Epithelial cell of alveolus of lung (primary cell): ENCODE measurements at places on chromosomes 13 and 19. TPM values are rescaled to one million over a fixed set of nuclear protein-coding genes. Genes with fewer than 3 reads are reported as not detected.

SBK3 gene
- 0.13 and 0.40 TPM in 2 replicates for total RNA-seq

URAD gene
- not detected in 2 replicates for total RNA-seq

KL gene
- total RNA-seq, result 0.32 TPM in 1 of 2 replicates, not detected in the other

IZUMO2 gene
- 0.65 TPM in 1 of 2 replicates, not detected in the other for total RNA-seq

ZNF547 gene
- 0.78 and 3.0 TPM in 2 replicates for total RNA-seq

PPP1R15A gene
- total RNA-seq, result 34.5 and 39.9 TPM in 2 replicates

PROZ gene
- total RNA-seq, result not detected in 2 replicates

ZNF865 gene
- total RNA-seq, result 3.7 and 6.8 TPM in 2 replicates

GPC6 gene
- 40.5 and 45.2 TPM in 2 replicates for total RNA-seq

PSG7 gene
- total RNA-seq, result not detected in 2 replicates

CDC42EP5 gene
- 56.0 and 60.0 TPM in 2 replicates for total RNA-seq

GGACT gene
- total RNA-seq, result 5.2 and 8.3 TPM in 2 replicates

FPR1 gene
- total RNA-seq, result not detected in 2 replicates

NCAN gene
- total RNA-seq, result 0.08 TPM in 1 of 2 replicates, not detected in the other

SLITRK6 gene
- 4.0 and 181 TPM in 2 replicates for total RNA-seq

KIR2DL1 gene
- not detected in 2 replicates for total RNA-seq

B3GNT8 gene
- total RNA-seq, result 1.8 and 8.7 TPM in 2 replicates

GPR12 gene
- not detected in 2 replicates for total RNA-seq

CATSPERD gene
- total RNA-seq, result not detected in 2 replicates

OR10H4 gene
- not detected in 2 replicates for total RNA-seq

FAAP24 gene
- 0.64 and 3.0 TPM in 2 replicates for total RNA-seq

ADAMTS10 gene
- 6.6 and 18.8 TPM in 2 replicates for total RNA-seq

BST2 gene
- total RNA-seq, result 2.8 and 6.7 TPM in 2 replicates

ZNF793 gene
- total RNA-seq, result 0.65 and 0.96 TPM in 2 replicates

CLEC17A gene
- total RNA-seq, result not detected in 2 replicates

COMMD6 gene
- total RNA-seq, result 75.6 and 99.6 TPM in 2 replicates

ZNF99 gene
- not detected in 2 replicates for total RNA-seq

NLRP7 gene
- total RNA-seq, result not detected in 2 replicates

ATP4B gene
- not detected in 2 replicates for total RNA-seq

ADPRHL1 gene
- total RNA-seq, result 0.56 and 1.9 TPM in 2 replicates

KLK4 gene
- not detected in 2 replicates for total RNA-seq
